Mesenteric fat pad (tissue), 1 donor: ENCODE measurements at places on chromosomes 2 and 18.

DNA sequence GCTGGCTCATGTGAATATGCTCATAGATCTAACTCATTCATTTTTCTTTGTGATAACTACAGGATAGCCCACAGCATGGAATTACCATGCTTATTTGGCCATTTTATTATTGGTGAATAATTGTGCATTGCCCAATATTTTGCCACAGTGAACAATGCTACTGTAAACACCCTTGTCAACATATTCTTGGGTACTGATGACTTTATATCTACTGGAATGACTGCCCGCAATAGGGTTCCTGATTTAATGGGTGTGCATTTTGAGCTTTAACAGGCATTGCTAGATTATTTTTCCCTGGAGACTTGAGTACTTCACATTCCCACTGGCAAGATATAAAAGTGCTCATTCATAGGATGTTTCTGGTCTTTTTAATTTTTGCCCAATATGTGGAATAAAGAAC lies 42.7 kb upstream of the EVA1A start:
- no peak for DNase-seq

DNA sequence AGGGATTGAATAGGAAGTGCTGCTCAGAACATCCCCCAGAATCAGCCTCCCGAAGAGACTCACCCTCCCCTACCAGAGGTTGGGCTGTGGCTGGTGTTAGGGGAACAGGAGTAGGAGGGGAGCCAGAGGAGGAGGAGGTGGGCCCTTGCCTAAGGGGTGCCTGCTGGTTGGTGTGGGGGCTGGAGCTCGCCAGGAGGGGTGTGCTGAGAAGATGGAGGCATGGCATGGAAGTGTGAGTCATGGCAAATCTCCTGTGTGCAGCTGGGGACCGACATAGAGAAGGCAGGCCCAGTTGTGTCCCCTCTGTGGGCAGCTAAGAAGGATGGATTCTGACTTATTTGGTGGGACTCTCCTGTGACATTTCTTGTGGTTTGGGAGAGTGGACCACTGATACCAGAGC lies 73.7 kb downstream of the DGKD start:
- DNase-seq = peak; percentile 57

DNA sequence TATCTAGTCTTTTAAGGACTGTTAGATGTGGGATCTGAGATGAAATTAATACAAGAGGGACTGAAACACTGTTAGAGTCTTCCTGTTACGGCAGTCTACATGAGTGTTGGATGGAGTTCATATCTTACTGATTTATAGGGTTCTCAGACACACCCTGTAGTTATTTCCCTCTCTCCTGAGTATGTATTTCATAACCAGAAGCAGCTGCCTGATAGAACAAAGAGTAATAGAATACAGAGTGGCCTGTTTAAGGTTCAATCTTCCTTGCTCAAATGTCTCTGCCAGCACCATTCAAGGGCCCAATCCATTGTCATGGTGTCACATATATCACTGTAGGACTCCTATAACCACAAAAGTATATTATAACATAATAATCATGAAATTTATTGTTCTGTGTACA lies 1229.1 kb upstream of the ACVR2A start:
- DNase-seq = no peak

DNA sequence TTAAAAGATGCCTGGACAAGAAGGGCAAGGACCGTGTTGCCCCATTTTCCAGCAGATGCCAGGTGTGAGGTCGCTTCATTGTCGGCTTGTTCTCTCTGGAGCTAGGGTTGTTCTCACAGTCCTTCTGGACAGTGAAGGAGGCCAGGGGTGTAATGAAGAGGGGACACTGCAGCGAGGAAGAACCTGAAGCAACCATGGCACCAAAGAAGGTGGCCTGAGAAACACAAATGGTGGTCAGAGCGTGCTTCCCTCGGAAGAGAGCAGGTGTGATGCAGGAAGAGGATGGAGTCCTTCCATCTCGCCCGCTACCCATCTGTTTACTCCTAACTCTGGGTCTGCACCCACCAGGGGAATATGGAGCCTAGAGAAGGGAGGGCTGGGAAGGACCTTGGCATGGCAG lies 50.3 kb upstream of the TWIST2 start:
- DNase-seq = no peak

DNA sequence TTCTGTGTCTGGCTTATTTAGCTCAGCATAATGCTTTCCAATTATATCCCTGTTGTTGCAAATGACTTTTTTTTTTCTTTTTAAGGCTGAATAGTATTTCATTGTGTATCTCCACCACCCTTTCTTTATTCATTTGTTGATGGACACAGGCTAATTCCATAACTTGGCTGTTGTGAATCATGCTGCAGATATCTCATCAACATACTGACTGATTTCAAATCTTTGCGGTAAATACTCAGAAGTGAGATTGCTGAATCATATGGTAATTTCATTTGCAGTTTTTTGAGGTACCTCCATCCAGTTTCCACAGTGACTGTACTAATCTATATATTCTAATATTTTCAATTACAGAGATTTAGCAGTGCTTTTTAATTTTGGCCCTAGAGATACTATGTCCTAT lies 266.2 kb downstream of the TMX3 start:
- DNase-seq = no peak

DNA sequence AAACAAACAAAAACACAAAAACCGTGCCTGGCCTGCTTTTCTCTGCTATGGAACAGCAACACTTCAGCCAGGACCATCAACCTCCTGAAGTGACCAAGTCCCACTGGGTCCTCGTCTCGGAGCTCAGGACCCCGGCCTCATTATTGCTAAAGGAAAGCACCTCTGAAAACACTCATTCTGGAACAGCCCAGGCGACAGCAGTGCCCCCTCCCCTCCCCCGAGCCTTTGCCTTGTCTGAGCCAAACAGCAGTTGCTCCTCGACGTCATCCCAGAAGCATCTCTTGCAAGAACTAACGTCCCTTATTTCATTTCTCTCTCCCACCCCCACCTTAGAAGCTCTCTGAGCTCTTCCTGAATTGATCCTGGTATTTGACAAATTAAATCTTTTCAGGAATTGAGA lies 27.4 kb downstream of the APCDD1 start:
- no peak for DNase-seq

DNA sequence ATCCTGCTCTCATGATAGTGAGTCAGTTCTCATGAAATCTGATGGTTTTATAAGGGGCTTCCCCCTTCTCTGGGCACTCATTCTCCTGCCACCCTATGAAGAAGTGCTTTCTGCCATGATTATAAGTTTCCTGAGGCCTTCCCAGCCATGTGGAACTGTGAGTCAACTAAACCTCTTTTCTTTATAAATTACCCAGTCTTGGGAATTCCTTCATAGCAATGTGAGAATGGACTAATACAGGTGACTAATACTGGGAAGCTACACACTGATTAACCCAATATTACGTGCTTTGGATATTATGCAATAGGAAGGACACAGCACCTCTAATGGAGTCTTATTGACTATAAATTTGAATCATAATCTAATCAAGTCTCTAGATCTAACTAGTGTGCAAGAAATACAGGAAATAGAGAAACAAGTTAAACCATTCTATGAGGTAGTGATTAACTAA lies 107.2 kb upstream of the ETAA1 start:
- DNase-seq = no peak

DNA sequence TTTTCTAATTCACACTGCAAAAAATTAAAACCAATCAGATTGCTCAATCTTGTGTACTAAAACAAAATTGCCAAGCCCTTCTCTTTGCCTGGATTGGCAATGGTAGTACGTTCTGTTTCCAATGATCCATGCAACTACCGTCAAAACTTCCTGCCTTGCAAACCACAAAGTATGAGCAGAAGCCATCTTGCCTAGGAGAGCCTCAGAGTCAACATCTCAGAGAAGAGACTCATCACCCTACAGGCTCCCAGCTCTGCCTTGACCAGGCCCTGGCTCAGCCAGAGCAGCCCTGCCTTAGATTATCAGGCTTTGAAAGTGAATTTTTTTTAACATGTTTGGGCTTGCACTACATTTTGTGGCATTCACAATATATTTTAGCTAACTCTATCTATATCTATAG lies 574.1 kb downstream of the SATB2 start:
- DNase-seq = no peak

DNA sequence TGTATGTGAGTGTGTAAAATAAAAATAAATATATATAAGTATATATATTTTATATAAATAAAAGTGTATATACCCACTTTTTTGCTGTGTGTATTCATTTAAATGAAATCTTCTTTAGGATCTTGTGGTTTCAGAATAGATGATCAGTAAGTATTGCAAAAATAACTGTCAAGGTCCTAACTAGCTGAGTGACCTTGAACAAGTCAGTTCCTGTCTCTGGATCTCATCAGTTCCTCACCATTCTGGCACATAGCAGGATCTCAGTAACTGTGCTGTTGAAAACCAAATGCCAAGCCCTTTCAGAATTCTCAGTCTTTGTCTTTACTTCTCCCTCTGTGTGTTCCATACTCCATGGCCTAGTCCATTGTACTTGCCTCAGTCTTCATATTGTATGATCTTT lies 115.3 kb upstream of the CXCR4 start:
- DNase-seq = no peak

DNA sequence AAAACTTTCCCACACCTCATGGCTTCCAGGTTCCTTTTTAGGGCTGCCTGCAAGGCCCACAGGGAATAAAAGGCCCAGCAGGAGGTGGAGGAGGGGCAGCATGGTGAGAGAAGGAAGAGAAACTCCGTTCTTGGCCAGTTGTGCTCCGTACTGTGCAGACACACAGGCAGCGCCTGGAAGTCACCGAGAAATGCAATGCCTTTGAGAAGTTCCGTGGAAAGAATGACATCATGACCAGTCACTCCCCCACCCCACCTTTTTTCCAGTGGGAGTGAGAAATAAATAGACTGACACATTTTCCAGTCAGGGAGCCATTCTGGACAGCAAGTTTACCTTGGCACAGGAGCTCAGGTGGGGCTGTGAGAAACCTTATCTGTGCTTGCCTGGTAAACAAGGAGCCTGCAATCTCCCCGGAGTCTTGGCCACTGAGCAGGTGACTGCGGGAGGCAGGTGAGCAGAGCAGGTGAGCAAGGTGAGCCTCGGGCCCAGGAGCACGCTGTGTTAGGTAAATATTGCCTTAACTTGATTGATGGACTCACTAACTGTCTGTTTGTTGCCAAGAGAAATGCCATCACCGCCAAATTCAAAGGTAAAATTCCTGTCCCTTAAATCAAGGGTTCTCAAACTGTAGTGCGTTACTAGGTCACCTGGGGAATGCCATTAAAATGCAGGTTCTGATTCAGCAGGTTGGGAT lies 13.5 kb upstream of the LBH start:
- peak; percentile 79 for DNase-seq

DNA sequence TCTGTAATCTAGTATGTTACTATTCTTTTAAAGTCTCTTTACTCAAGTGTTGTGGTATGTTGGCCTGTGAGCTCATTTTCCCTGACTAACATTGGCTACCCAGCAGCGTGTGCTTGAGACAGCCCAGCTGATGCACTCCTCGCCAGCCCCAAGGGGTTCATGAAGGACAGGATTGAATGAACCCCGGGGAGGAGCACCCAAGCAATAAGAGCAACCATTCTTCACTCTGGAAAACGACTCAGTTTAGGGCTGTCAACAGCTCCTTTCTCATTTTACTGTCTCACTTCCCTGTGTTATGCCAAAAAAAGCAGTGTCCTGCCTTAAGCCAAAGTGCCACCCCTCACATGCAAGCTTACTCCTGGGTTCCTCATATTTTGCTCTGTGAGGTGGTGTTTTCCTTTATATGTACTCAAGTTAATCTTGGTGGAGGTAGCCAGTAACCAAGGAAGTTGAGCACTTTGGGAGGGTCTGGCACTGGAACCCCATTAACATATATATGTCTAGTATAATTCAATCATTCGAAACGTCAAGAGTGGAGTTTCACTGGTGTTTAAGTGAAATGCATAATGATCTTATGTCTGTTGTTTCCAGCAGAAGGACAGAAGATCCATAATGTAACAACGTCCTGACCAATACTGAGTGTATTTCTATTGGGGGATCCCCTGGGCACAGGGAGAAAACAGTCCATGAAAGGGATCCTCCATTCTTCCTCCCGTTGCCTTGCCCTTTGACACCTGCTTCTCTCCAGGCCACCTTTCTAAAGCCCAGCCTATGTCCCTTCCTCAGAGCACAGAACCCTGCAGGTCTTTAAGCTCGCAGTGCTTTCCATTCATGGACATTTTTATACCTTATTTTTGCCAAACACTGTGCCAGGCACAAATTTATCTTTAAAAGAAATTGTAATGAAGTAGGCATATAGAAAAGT lies 43.2 kb downstream of the ATIC start:
- no peak for DNase-seq

DNA sequence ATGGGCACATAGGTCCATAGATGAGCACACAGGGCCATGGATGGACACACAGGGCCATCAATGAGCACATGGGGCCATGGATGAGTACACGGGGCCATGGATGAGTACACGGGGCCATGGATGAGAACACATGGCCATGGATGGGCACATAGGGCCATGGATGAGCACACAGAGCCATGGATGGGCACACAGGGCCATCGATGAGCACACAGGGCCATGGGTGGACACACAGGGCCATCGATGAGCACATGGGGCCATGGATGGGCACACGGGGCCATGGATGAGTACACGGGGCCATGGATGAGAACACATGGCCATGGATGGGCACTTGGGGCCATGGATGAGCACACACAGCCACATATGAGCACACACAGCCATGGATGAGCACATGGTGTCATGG lies 192.6 kb upstream of the HDAC4 start:
- no peak for DNase-seq

DNA sequence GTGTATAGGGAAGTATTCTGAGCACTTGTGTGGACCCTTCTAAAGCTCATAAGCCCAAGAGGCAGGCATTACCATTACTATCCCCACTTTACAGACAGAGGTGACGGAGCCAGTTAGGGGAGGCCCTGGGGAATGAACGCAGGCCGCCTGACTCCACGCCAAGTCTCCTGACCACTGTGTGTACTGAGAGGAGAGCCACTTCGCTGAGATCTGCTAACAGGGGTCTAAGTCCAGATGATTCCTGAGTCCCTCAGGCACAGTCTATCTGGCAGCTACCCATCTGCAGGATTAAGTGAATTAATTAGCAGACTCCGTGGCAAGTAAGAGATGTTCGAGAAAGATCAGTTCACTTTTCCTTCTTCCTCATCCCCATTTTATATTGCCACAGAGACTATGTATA lies 13.7 kb downstream of the CYB5A start:
- no peak for DNase-seq

DNA sequence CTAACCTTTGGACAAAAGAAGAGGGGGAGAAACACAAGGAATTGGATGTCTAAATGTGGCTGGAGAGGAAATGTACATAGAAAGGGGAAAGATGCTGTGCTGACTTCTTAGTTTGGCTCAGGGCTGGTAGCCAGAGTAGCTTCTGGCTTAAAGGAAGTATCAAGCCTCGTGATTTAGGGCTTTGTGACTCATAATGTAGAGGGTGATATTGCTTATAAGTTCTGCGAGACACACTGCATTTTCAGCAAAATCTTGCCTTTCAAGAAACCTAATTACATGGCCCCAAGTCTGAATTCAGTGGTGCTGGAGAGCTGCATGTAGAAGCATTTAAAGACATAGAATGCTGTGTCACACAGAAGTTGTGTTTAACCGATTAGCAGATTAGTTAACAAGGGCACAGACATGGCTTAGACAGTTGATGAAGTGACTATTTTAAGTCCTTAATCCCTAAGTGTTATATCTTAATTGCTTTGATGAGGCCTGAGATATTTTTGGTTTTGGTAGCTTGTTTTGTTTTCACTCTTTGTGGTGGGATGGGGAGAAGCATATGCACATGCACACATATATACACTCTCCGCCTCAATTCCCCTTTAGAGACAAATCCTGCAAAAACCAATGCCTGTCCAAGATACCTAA lies 66.4 kb downstream of the EPAS1 start:
- DNase-seq = no peak

GRCh38 chr18:5543036-5543680 lies 639 bp downstream of the EPB41L3 start:
- DNase-seq = no peak
